GM19239 (cell line): ENCODE measurements at places on chromosomes 5 and 9.

DNA sequence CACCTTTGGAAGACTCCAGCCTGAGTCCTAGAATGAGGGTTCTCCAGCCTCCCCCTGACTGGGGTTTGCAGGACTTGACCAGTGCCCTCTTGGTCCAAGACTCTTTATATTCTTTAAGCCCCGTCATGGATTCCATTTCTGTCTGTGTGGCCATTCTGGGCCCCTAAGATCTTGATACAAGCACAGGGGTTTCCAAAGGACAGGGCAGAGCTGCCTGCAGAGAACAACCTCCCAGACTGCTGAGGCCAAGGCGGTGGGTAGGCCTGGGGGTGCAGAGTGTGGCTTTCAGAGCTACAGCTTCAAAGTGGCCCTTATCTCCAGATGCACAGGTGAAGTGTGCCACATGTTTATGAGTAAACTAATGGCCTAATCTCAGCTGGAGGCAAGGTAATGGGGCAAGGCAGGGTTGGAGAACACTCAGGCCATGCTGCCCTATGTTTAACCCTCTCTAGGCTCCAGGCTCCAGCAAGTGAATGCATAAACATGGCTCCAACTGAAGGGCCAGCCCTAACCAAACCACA is 32.1 kb downstream of the FOXI1 start:
- no peak for DNase-seq

DNA sequence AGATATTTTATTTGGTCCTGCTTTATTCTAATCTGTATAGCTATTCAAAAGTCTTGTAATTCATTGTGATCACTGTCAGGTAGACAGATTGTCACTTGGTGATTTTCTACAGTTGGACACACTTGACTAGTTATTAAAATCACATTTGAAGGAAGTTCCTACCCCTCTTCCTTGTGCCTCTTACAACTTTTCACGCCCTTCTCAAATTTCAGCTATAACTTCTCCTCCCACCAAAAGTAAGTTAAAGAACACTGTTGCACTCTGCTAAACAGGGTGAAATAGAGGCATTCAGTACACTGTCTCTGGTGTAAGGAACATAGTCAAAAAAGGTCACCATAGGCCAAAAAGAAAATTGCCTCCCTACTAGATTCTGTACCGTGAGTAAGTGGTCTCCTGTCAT is 142.1 kb upstream of the POU5F2 start:
- DNase-seq = no peak

DNA sequence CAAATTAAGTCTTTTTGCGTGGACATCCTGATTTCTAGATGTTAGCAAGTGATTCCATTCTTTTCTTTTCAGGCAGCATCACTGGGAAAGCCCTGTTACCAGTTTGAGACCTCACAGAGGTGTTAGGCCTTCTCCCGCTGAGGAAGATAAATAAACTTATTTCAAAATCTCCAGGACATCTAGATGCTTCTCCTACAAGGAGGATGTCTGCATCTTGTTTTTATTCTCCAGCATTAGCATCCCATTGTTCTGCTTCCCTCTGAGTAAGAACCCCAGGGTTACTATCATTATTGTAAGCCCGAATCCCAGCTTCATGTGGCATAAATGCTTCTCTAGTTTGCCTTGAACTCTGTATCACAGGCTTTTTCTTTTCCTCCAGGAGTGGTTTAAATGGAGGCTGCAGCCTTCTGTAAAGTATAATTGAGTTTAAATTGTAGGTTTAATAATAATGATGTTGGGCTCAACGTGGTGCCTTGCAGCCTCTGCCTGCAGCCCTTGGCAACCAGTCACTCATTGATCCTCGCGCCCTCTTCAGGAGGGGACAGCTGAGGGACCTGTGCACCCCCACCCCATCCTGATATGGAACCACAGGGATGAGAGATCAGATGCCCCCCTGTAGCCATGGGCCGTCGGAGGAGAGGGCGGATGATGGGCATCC is 114.9 kb downstream of the PDZD2 start:
- no peak for DNase-seq

DNA sequence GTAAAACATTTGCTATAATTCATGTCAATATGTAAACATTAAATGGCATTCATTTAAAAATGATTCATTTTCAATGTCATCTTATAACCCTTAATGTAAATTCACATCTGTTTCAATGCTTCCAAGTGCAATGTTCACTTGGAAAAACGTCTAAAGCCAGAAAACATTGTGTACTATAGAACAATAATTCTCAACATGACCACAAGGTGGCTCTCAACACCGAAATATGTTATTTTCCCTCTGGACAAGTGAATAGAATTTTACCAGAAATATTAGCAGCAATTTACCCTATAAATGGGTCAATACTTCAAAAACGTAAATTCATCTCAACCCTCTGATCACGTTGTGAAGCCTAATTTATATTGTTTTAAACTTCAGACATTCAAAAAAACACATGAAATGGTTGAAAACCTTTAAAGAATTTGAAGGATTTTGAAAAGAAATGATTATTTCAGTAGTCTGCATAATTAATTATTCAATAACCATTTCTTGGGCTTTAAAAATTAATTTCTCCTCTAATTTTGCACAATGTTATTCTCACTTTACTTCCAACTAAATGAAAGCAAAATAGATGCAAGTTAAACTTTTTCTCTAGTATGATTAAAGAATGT is 11.0 kb downstream of the CDH10 start:
- DNase-seq = no peak

- no peak for DNase-seq
These were observed 37.4 kb upstream of the FBXW11 start for GRCh38 chr5:172043865-172044264.

DNA sequence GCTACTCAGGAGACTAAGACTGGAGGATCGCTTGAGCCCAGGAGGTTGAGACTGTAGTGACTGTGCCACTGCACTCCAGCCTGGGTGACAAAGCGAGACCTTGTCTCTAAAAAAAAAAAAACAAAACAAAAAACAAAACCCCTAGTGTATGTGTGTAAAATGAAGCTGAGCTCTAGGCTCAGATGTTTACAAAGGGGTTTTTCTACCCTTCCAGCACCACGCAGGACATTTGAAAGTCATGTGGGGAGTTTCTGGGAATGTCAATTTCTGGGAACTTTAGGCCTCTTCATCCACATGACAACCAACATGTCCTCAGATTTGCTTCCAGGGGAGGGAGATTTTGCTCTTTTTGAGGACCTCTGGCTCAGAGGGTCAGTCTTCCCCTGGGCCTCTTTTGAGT is 42.4 kb upstream of the AIF1L start:
- DNase-seq = no peak
